ENCODE measurements at places on chromosomes 5 and 9.
A peak's percentile ranks its signal among the peaks of the same experiment; 100 is the strongest.

GRCh38 chr9:84953797-84954705 lies 284.5 kb downstream of the NTRK2 start:
- DNase-seq, result peak; percentile 62

- DNase-seq, result no peak
Measured at GRCh38 chr9:29432191-29432590, 1858.9 kb upstream of the C9orf72 start.

DNA sequence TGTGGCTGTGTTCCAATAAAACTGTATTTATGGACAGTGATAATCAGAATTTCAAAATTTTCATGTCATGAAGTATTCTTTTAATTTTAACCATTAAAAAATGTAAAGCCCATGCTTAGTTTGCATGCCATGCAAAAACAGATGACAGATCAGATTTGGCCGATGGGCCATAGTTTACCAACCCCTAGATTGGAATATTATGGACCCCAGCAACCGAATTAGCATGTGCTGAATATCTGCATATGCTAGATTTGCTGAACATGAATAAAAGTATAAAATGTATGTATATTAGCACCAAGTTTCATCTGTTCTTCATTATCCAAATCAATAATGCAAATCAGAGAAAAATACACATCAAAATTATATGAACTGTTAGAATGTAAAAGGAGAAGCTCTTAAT lies 158.5 kb upstream of the PPP1R2B start:
- no peak for DNase-seq

- DNase-seq, result peak; percentile 83
Measured at GRCh38 chr5:17037751-17038150, 101.7 kb upstream of the MYO10 start.

DNA sequence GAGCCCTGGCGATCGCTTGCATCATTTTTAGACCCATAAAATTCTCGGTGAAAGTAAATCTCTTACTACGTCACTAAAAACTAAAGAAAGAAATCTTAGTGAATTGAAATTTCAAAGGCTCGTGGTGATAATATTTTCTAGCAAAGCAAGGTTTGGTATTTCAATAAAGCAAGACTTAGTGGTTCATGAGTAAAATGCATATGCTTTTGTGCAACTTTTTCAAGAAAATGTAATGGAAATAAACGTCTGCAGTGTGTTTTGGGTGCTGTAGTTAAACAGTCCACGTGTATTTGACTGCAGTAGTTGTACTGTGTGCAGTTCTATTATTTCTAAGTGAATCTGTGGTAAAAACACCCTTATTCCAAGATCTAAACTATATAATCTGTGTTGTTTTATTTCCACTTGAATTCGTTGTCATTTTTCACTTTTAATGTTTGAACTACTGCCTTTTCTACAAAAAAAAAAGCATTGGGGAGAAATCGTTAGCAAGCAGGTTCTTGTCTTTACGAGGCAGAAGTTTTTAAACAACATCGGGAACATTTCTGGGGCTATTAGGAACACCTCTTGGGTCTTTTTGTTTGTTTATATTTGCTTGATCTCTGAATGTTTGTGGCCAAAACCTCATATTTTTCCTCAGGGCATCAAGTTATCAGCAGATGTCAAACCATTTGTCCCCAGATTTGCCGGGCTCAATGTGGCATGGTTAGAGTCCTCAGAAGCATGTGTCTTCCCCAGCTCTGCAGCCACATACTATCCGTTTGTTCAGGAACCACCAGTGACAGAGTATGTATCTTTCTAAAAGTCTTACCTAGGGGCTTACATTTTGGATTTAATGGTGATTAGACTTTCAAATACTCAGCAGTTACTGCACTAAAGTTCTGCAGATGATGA lies 960 bp downstream of the SECISBP2 start:
- peak; percentile 8 for DNase-seq

- no peak for DNase-seq
Measured at GRCh38 chr5:52846182-52846842, 58.6 kb downstream of the ITGA1 start.

DNA sequence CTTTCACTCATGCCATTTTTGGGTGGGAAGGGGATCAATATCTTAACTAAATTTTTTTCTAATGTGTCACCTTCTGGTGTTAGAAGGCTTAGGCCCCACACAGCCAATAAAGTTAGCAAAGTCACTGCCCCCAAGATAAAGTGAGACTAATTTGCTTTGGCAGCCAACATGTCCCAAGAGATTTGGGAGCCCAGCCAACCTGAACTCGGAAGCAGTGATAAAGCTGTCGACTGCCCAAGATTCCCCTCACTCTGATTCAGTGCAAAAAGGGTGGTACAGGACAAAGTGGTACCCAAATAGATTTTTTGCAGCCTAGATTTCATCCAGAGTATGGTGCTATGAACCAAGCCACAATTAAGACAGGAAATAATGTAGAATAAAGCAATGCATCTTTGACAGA lies 572.5 kb upstream of the ARRDC3 start:
- DNase-seq, result no peak

GRCh38 chr5:142512043-142513042 lies 173.5 kb downstream of the FGF1 start:
- DNase-seq, result peak; percentile 21

GRCh38 chr5:116626272-116626723 lies 51.7 kb upstream of the SEMA6A start:
- DNase-seq, result no peak

DNA sequence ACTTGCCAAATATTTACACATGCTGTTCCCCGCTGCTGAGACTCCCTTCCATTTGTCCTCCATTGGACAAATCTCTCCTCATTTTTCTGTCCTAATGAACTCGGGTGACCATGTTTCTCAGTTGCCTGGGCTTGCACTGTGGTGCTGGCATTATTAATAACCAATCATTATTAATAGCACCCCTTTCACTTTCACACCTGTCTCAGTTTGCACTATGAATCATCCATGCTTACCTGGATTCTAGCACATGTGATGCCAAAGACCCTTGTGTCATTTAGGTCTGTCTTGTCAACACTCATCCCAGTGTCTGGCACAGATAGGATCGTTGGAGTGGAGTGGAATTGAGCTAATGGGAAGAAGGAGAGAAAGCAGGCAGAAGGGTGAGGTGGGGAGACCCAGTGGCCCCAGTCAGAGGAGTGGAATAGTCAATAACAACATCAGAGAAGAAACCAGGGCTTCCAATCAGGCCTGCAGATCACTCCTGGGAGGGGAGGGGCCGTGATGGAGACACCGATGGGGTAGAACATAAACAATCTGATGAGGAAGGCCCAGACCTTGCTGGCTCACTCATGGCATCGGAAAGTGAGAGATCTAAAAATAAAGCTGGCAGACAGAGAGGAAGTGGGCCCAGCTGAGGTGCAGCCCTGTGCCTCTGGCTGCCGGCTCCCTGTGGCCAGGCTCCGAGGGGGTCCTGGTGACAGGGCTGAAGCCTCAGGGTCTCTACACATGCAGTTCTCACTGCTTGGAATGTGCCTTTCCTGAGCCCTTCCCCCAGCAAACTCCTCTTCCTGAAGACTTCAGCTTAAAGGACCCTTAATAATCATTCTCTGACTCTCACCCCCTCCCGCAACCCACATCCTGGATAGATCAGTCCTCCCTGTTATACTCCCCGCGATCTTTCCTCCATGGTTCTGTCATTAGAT lies 33.5 kb upstream of the CRB2 start:
- DNase-seq, result no peak

DNA sequence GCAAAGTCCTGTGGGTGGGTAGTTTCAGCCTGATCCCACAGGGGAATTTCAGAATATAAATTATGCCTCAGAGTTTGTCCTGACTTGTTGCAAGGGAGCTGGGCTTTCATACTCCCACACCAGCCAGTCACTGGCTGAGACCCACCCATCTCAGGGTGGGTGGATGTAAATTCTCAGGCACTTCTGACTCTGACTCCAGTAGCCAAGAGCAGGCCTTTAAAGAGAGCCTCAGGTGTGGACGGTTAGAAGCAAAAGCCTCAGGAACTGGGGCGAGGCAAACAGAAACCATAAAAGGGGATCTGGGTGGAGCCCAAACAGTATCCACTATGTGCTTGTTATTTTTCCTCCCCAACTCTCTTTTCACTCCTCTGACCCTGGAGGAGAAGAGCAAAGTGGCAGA lies 28.6 kb upstream of the FBXW11 start:
- no peak for DNase-seq

GRCh38 chr5:176394881-176395675 lies 6.5 kb downstream of the HIGD2A start:
- no peak for DNase-seq

GRCh38 chr5:139982157-139982974 lies 60.7 kb downstream of the NRG2 start:
- DNase-seq, result peak; percentile 62

DNA sequence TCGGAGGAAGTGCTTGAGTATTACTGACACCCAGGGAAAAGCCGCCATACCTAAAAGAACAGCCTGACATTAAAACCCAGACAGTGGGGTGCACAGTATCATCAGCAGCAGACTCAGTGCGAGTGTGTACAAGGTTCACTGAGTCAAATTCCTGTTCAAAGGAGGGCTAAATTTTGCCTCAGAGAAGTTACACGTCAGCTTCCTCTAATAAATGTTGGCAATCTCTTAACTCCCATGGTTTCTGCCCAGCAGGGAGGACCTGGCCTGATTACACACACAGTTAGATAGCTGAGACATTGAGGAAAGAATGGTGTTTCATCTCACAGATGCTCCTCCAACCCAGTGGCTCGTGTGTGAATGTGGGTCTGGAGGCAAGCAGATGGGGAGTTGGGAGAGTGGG lies 38.2 kb downstream of the NIPSNAP3B start:
- no peak for DNase-seq

DNA sequence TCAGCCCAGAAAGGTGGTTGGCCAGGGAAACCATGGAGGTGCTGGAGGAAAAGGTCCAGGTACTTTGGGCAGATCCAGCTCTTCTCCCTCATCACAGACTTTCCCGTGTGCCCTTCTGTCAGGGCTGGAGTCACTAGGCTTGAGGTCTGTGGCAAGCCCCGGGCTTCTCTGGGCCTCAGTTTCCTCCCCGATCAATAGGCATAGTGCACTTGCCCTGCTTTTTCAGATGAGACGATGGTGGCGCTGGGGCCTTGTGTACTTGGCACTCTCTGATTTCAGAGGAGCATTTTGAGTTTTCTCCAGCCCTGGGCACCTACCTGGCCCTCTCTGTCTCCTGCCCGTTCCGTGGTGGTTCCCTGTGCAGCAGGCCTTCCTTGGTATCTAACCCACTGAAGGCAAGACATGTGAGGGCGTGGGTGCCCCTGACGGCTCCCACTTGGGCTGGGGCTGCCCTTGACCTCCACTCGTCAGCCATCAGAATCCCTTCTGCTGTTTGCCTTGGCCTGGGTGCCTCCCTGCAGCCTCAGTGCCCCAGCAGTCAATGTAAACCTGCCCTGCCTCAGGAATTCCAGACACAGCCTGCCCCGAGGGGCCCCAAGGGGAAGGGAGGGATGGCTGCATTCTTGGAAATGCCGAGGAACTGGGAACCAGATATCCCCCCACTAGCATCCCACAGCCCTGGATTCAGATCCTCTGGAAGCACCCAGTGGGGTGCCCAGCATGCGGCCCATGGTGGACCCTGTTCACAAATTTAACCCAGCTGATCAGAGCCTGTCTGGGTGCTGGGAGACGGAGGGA lies 66.3 kb upstream of the COL5A1 start:
- DNase-seq, result no peak

- no peak for DNase-seq
Measured at GRCh38 chr5:63961598-63962161, 565 bp downstream of the HTR1A start.

DNA sequence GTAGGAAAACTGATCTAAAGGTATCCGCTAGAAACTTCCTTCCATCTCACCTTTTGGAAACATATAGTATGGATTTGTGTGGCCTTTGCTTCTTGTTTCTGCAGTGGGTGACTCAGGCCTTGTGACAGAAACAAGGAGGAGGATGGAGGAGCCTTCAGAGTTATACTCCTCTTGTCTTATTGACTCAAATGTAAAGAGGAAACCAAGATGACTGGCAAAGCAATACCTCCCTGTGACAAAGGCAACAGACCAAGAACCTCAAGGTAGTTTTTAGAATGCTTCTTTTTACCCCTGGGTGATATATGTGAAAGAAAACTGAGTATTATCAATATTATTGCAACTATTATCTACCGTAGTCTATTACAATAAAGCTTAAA lies 123.3 kb upstream of the SLIT3 start:
- DNase-seq, result no peak

- peak; percentile 15 for DNase-seq
Measured at GRCh38 chr5:157602505-157602904, 26.9 kb upstream of the ADAM19 start.

- DNase-seq, result peak; percentile 18
Measured at GRCh38 chr9:128340691-128341434, 536 bp downstream of the SLC27A4 start.

DNA sequence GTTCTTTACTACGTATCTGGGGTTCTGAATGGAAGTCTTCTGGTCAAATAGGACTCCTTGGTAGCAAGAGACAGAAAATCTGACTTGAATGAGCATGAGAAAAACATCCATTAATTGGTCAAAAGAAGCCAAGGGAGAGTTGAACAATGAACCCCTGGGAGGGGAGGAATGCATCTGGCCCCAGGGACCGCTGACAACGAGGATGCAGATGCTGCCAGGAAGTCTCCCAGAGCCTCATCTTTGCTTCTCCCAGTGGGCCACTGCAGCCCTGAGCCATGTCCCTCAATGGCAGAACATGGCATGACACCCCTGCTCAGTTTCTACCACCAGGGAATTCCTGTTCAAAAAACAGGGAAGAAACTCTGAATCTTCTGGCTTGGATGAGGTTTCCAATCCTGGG lies 50.5 kb upstream of the ICE1 start:
- no peak for DNase-seq

GRCh38 chr5:88426441-88426840 lies 157.8 kb upstream of the TMEM161B start:
- DNase-seq, result no peak

Data from dermis blood vessel endothelial cell (primary cell).